ENCODE measurements at places on chromosomes 2 and 18.

- DNase-seq, result no peak
These were observed 972 bp upstream of the DLX2 start for GRCh38 chr2:172103471-172104272.

GRCh38 chr2:3010001-3010400, 367.6 kb downstream of the EIPR1 start:
- no peak for DNase-seq

GRCh38 chr18:57915865-57916582, 112.9 kb upstream of the ATP8B1 start:
- no peak for DNase-seq

GRCh38 chr18:10170375-10170774, 256.6 kb downstream of the VAPA start:
- DNase-seq, result no peak

GRCh38 chr18:63951302-63951705, 2.2 kb downstream of the HMSD start:
- no peak for DNase-seq

- DNase-seq, result no peak
These were observed 20.5 kb upstream of the RNF149 start for GRCh38 chr2:101329026-101329425.

- DNase-seq, result no peak
These were observed 165.7 kb upstream of the FN1 start for GRCh38 chr2:215601526-215601925.

DNA sequence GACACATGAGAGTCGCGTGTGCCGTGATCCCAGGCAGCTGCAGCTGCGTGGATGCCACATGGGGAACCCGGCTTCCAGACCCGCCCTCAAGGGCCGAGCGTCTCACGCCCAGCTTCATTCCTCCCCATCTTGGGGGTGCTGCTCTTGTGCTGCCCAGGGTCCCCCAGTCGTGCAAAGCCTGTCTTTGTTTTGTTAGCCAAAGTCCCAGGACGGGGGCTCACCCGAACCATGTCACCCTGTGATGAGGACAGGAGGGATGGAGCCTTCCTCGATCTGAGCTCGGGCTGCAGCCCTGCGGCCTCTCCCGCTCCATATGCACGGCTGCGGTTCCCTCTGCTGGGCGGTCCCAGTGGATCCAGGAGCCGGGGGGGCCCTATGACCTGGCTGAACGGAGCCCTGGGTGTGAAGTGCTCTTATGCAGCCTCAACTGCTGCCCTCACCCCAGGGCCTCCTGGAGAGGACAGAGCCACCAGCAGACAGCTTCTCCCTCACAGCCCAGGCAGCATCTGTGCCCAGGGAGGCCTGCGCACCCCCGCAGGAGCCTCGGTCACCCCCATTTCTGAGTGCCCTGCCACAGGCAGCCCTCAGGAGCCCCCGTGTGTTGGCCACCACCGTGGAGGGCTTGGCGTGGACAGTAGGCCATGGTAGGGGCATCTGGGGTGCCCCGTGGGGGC, 99.0 kb upstream of the CTDP1 start:
- no peak for DNase-seq

- no peak for DNase-seq
These were observed 66.4 kb downstream of the GALR1 start for GRCh38 chr18:77316008-77316407.

DNA sequence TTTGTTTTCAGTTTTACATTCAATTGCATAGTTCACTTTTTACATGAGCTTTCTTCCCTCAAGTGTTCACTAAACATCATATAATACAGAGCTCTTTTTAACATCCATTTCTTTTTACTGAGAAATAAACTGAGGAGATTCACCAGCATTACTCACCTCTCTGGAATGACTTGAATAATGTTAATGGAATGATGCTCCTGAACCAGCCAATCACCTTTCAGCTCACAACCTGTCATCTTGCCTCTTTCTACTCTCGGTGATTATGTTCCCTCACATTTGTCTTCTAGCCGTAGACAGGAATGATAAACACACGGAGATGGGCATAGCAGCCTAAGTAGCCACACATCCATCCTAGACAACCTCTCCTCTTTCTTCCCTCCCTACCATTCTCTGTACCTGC, 301.7 kb downstream of the PAX3 start:
- no peak for DNase-seq

GRCh38 chr2:99863903-99864270, 278.5 kb downstream of the AFF3 start:
- no peak for DNase-seq

- DNase-seq, result no peak
These were observed 648.0 kb downstream of the GALR1 start for GRCh38 chr18:77897606-77898005.

DNA sequence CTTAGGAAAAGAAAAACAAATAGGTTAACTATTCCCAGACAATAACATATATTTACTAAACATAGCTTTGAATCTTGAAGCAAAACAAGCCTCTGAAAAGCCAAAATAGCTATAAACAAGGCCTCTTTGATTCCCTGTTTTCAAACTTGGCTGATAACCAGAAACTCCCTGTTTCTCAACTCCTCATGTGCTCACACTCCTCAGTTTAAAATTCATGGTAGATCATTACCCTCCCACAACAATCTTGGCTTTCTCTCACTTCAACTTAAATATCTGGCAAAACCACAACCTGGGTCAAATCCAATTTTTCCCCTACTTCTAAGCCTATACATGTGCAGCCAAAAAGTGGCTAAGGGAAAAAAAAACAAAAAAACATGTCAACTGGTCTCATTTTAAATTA, 15.6 kb downstream of the SUCLG1 start:
- no peak for DNase-seq

DNA sequence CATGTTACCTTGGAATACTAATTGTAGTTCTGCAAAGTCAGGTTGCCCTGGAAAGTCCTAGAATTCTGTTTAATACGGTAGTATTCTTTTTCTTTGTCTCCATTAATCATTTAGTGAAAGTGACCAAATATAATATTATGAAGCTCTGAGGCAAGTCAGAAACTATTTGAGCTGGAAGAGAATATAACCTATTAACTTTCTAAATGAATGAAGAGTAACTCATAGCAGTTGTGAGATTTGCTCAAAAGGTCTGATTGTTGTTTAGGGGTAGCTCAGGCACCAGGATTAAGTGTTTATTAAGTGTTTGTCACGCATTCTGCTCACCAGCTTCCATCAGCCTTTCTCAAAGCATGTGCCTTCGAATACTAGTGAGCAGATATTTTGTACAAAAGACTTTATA, 46.7 kb upstream of the SERPINE2 start:
- no peak for DNase-seq

- DNase-seq, result no peak
These were observed 105.5 kb downstream of the COLEC12 start for GRCh38 chr18:394987-395362.

DNA sequence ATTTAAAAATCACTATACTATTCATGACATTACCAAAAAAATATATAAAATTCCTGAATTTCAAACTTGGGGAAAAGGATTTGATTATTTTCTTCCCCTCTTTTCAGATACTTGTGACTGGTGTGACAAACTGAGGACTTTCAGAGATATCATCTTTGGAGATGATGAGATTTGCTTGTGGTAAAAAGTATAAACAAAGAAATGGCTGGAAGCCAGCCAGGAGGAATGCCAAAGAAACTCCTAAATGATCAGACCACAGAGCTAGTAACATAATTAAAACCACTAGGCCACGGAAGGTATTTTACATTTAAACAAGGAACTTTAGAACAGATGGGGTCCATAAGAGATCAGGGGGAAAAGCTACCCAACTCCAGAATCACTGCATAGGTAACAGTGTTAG, 58.7 kb downstream of the PIGN start:
- DNase-seq, result no peak

DNA sequence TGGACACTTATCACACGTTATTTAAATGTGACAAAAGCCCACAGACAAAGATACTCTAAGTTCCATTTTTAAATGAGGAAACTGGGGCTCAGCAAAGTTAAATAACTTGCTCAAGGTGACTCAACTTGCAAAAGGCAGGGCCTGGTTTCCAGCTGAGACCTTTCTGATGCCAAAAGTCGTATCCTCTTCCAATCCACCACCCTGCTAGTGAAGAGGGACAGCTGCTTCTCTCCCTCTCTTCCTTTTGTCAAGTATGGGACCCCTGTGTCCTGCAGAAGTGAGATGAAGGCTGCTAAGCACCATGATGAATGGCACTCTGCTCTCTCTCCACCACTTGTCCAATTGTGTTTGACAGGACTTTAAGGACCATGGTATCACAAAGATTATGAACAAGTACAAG, 140.9 kb downstream of the DYM start:
- DNase-seq, result no peak

- no peak for DNase-seq
These were observed 12.6 kb upstream of the SATB2 start for GRCh38 chr2:199470361-199470671.

GRCh38 chr18:50456285-50456684, 81.4 kb downstream of the SKA1 start:
- DNase-seq, result no peak

- DNase-seq, result no peak
These were observed 40.3 kb downstream of the FHOD3 start for GRCh38 chr18:36337679-36338402.

- DNase-seq, result no peak
These were observed 29.0 kb downstream of the LINC00305 start for GRCh38 chr18:64119916-64120315.

- DNase-seq, result no peak
These were observed 122.0 kb downstream of the WDSUB1 start for GRCh38 chr2:159164457-159164911.

- DNase-seq, result no peak
These were observed 218.3 kb downstream of the STK39 start for GRCh38 chr2:168029071-168029470.

DNA sequence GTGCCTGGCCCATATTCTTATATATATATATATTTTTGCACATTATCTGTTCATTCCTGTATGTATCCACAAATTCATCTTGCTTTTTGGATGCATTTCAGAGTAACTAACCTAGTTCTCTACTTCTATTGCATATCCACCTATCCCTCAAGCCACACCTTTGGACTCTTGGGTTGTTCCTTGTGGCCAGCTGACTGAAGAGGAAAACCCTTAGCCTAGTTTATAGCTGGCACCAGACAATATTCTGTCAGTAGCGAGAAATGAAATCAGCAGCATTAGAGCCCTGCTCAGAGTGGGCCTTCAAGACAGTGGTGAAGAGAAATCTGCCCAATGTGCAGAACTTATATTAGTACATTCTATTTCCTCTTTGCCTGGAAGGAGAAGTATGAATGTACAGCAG, 19.6 kb upstream of the ALMS1 start:
- DNase-seq, result no peak

DNA sequence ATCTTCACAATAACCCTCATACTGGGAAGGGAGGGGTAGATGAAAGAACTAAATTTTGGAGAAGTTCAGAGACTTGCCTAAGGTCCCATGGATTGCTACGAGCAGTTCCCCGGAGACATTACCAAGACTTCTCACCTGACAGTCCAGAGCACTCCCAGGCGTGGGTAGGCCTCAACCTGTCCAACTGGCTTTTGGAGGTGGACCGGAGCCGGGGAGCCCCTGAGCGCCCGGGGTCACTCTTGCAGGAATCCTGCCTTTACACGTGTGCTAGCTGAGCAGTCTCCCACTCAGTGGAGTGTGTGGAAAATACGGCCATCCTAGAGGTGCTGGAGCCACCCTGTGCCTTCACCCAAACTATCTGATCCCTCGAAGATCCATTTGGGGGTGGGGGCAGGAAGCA, 8.0 kb downstream of the POMC start:
- DNase-seq, result no peak

DNA sequence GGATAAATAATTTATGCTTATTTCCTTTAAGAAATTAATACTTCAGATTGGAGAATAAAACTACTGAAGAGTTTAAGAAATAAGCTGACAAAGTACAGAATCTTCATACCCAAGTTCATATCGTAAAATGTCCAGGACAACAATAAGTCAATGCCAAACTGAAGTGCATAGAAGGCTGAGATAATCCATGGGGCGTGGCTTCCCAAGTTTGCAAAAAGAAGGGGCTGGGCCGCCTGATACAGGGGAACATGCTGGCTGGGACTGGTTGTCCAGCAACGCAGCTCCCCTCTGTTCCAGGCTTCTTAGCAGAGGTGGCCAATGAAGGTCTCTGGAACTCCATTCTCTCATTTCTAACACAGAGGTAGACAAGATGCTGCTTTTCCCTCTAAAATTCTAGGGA, 189.5 kb upstream of the SPOPL start:
- no peak for DNase-seq

DNA sequence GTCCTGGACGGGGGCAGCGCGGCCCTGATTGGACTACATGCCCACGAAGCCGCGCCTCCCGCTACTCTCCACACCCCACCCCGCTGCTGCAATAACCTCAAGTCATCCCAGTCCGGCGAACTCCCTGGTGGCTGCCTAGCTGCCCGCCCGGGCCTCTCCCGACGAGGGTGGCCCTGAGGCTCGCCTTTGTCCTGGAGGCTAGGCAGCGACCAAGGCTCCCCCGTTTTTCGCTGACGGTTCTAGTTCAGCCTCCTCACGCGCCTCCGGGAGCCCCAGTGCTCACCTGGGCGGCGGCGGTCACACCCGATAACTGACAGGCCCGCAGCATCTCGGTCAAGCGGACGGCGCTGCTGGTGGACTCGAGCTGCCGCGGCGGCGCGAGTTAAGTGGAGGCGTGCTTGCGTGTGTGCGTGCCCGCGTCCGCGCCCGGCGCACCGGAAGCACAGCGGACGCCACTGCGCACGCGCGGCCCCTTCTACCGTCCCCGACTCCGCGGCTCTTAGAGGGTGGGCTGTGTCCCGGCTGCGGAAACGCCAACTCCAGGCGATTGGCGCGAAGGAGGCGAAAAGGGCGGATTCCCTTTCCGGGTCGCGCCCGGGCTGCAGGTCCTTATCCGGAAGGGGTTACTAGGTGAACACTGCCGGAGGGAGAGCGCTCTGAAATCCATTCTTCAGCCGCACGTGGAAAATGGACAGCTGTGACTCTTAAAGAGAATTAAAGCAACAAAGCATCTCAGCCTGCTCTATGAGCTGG, at the start of gene IMMT:
Gene IMMT (minus strand): TSS at position 408 of the 753 bp plus-strand sequence. CDS start 80 bp downstream, at position 328.
- peak; percentile 79 for DNase-seq

GRCh38 chr18:9619990-9620389, 5.6 kb upstream of the PPP4R1 start:
- DNase-seq, result no peak

DNA sequence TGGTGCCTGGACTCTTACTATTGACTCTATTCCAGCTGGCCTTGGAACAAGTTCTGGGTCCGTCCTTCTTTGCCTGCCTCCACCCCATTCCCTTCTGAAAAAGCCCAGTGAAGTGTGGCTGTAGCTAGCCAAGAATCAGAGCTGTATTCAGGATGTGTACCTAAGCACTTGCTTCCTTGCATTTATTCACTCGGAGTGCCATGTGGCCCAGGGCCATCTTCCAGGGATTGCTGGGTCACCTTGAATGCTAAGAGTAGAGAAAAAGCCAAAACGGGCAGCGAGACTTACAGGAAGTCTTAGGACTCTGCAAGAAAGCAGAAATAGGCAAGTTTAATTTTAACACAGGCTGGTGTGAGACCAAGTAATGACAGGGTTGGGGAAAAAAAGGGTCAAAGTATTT, 4.1 kb downstream of the ITGA6 start:
- no peak for DNase-seq

GRCh38 chr2:30695749-30696148, 111.5 kb downstream of the CAPN13 start:
- DNase-seq, result no peak
